Lung (tissue), 17 donors: ENCODE measurements at places on chromosomes 16 and 17. TPM values are rescaled to one million over a fixed set of nuclear protein-coding genes. Genes with fewer than 3 reads are reported as not detected.

GRCh38 chr16:74734361-74735161 is 33.9 kb upstream of the MLKL start:
- no peaks in the 10 kb centered on the region for H3K36me3 ChIP-seq
- no peak overlapping the region for H3K4me3 ChIP-seq
- no peaks in the 10 kb centered on the region for H3K4me1 ChIP-seq
- H3K27me3 ChIP-seq = no peaks in the 10 kb centered on the region
- no peak overlapping the region for H3K27ac ChIP-seq
- peak; percentile 40 for DNase-seq

DNA sequence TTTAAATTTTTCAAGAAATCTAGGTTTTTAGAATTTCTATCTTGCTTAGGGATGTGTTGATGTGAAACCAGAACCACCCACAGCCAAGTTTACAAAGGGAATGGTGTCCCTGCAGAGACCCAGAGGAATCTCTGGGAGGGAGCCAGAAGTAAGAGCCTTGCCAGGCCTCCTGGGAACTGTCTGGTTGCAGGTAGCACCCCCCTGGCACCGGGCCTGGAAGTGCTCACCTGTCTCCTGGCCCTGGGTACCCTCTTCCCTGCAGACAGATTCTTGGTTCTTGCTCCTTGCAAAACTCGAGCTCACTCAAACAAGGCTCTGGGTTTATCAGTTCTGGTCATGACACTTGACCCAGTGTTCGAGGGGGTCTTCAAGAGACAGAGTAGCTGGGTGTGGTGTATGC is 24.6 kb upstream of the ZFP90 start:
- H3K27me3 ChIP-seq = no peaks in the 10 kb centered on the region
- DNase-seq = no peak
- H3K36me3 ChIP-seq = no peaks in the 10 kb centered on the region
- peaks cover 3% of the 10 kb centered on the region for H3K4me1 ChIP-seq
- no peak overlapping the region for H3K4me3 ChIP-seq

The KCNG4 gene
- not detected for polyA plus RNA-seq

The TEX19 gene
- polyA plus RNA-seq = not detected
